ENCODE measurements at places on chromosomes 4 and X. TPM values are rescaled to one million over a fixed set of nuclear protein-coding genes. Genes with fewer than 3 reads are reported as not detected.

PRSS12 gene
- 14.0 TPM for total RNA-seq

CMC4 gene
- total RNA-seq = 19.2 TPM

UGT2A3 gene
- total RNA-seq = not detected

GUCY1A1 gene
- total RNA-seq = 6.0 TPM

NIPAL1 gene
- 19.2 TPM for total RNA-seq

ZAR1 gene
- total RNA-seq = not detected

- DNase-seq = no peak
Observed at GRCh38 chrX:124260845-124261244, 71.6 kb upstream of the TEX13D start.

GRCh38 chrX:102712216-102712966, at the start of gene GPRASP2:
Gene GPRASP2, plus strand, starts transcription at chrX:102712448. Its CDS starts 2,422 bp downstream, at chrX:102714870.
- DNase-seq = peak; percentile 69

- no peak for DNase-seq
Observed at GRCh38 chr4:176534566-176534965, 214.8 kb downstream of the SPCS3 start.

DNA sequence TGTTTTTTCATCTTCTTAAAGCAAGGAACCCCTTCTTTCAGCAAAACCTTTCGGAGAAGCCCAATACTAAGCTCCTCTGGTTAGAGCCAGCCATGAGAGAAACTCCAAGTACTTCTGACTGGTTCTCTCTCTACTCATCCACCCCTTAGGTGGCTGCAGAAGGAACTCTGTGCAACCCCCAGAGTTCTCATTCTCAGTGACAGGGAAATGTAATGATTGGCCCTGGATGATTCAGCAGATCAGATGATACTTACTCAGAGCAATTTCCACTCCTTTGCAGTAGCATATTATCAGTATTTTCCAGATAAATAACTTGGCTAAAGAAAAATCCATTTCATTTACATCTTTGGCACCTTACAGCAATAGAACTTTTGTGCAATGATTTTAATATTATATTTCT, 3.2 kb downstream of the SPP1 start:
- DNase-seq = no peak

GRCh38 chr4:114481856-114482255, 116.8 kb upstream of the UGT8 start:
- no peak for DNase-seq
